Activated CD4-positive, alpha-beta T cell treated with anti-CD3 and anti-CD28 coated beads for 36 hours (primary cell): ENCODE measurements at places on chromosomes 7 and 10.
A peak's percentile ranks its signal among the peaks of the same experiment; 100 is the strongest.

- no peak overlapping the region for H3K4me3 ChIP-seq
- H3K36me3 ChIP-seq, result no peaks in the 10 kb centered on the region
- H3K27ac ChIP-seq, result no peak overlapping the region
- H3K27me3 ChIP-seq, result no peaks in the 10 kb centered on the region
These were observed 324.4 kb downstream of the BICC1 start for GRCh38 chr10:58836991-58837575.

DNA sequence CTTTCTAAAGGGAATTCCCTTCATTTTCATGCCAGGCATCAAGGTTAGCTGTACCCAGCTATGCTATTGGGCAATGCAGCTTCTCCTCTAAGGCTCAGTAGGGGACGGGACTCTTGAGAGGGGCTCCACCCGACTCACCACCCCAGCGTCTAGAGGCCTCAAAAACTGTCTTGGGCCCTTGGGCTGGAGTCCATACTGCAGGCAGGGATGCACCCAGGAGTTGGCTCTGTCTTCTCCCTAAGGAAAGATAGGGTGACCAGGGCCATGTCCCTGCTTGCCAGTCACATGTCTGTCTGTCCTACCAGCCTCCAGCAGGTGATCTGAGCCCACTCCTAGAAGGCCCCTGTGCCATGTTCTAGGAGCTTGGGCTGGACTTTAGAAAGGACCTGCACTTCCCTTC lies 1.2 kb downstream of the OPN4 start:
- no peak for DNase-seq
- H3K4me3 ChIP-seq, result no peak overlapping the region

- no peak overlapping the region for H3K27ac ChIP-seq
- no peak for DNase-seq
- H3K4me3 ChIP-seq, result no peak overlapping the region
- H3K27me3 ChIP-seq, result no peaks in the 10 kb centered on the region
- H3K4me1 ChIP-seq, result peaks cover 8% of the 10 kb centered on the region
These were observed 8.0 kb upstream of the EPHA1 start for GRCh38 chr7:143416565-143417149.

DNA sequence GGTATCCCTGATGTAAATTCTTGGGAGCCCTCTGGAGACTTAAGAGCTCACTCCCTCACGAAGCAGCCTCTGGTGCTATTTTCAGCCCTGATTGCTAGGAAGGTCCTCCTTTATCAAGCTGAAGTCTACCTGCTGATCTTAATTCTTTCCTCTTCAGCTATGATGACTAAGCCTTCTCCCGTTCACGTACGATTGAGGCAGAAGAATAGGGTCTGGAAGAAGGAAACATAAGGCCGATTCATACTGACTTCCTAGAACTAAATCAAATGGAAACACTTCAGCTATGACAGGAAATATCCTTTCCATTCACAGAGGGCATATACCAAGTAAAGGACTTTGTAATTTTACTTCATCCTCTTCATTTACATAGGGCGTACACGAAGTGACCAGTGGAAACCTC lies 107.0 kb downstream of the CPXM2 start:
- peaks cover 46% of the 10 kb centered on the region for H3K27me3 ChIP-seq
- no peak overlapping the region for H3K4me3 ChIP-seq
- no peak for DNase-seq
- no peak overlapping the region for H3K27ac ChIP-seq

DNA sequence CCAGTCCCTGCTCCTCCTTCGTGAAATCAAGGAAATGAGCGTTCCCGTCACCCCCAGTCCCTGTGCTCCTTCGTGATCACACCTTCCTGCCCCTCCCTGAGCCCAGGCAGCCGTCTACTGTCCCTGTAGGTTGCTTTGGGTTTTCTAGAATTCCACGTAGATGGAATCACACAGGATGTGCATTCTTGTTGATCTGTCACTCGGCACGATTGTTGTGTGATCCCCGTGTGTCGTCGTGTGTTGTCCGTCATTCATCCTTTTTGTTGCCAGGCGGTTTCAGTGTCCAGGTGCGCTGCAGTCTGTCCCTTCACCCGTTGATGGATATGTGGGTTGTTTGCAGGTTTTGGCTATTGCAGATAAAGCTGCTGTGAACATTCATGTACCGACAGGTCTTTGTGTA lies 9.4 kb downstream of the MTG1 start:
- peaks cover 59% of the 10 kb centered on the region for H3K36me3 ChIP-seq
- H3K27ac ChIP-seq, result no peak overlapping the region
- no peak for DNase-seq
- H3K4me1 ChIP-seq, result peaks cover 51% of the 10 kb centered on the region

DNA sequence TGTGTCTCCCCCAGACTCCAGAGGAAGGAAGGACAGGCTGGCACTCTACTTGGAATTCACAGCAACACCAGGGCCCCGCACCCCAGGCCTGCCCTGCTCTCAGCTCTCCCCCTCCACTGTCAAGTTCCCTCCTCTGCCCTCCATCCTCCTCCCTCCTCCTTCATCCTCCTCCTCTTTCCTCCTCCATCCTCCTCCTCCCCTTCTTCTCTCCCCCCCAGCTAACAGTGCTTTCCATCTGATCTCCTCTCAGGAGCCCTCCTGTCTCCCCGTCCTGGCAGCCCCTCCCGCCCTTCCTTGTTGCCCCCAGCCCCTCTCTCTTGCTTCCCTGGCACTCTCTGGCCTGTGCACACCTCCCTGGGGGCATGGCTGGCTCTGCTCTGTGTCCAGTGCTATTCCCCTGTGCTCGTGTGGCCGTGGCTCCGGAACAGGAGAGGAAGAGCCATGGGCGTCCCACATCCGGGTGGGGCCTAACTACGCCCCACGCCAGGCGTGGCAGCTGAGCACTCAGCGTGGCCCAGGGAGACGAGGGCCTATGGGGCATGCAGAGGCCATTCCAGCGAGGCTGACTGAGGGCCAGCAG lies 64.2 kb downstream of the PWWP2B start:
- no peaks in the 10 kb centered on the region for H3K36me3 ChIP-seq
- H3K4me1 ChIP-seq, result peaks cover 2% of the 10 kb centered on the region
- no peak overlapping the region for H3K4me3 ChIP-seq
- no peaks in the 10 kb centered on the region for H3K27me3 ChIP-seq
- peak; percentile 3 for DNase-seq

- no peaks in the 10 kb centered on the region for H3K4me1 ChIP-seq
- no peak overlapping the region for H3K27ac ChIP-seq
- no peak overlapping the region for H3K4me3 ChIP-seq
- H3K27me3 ChIP-seq, result no peaks in the 10 kb centered on the region
- H3K36me3 ChIP-seq, result no peaks in the 10 kb centered on the region
- no peak for DNase-seq
These were observed 167.7 kb downstream of the NXPH1 start for GRCh38 chr7:8601121-8601520.

DNA sequence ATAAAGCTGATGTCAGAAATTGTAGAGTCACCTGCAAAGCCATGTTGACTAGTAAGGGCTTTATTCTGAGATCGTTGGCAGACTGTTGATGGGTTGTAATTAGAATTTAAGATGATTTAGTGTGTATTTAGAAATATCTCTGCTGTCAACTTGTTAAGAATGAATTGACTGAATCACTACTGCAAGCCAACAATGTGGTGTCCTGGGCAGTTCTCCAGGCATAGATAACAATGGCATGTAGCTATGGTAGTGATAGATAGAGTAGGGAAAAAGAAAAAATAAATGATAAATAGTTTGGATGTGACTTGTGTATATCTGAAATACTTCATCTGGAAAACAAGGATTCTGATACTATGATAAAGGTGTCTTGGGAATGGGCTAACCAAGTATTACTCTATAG lies 640.2 kb downstream of the ARL4A start:
- no peaks in the 10 kb centered on the region for H3K4me1 ChIP-seq
- DNase-seq, result no peak
- H3K27ac ChIP-seq, result no peak overlapping the region
- no peaks in the 10 kb centered on the region for H3K36me3 ChIP-seq
- H3K4me3 ChIP-seq, result no peak overlapping the region

- peak within 1 kb of the TSS; percentile 99 for H3K4me3 ChIP-seq
- H3K4me1 ChIP-seq, result peaks cover 29% of the 10 kb centered on the region
- H3K27ac ChIP-seq, result peak within 1 kb of the TSS; percentile 97
- peak; percentile 96 for DNase-seq
- peaks cover 17% of the 10 kb centered on the region for H3K36me3 ChIP-seq
- H3K27me3 ChIP-seq, result peaks cover 6% of the 10 kb centered on the region
These were observed at the start of gene STK17A for GRCh38 chr7:43582503-43583423. STK17A (plus strand) TSS chr7:43583108; CDS start chr7:43583244, 136 bp downstream.

DNA sequence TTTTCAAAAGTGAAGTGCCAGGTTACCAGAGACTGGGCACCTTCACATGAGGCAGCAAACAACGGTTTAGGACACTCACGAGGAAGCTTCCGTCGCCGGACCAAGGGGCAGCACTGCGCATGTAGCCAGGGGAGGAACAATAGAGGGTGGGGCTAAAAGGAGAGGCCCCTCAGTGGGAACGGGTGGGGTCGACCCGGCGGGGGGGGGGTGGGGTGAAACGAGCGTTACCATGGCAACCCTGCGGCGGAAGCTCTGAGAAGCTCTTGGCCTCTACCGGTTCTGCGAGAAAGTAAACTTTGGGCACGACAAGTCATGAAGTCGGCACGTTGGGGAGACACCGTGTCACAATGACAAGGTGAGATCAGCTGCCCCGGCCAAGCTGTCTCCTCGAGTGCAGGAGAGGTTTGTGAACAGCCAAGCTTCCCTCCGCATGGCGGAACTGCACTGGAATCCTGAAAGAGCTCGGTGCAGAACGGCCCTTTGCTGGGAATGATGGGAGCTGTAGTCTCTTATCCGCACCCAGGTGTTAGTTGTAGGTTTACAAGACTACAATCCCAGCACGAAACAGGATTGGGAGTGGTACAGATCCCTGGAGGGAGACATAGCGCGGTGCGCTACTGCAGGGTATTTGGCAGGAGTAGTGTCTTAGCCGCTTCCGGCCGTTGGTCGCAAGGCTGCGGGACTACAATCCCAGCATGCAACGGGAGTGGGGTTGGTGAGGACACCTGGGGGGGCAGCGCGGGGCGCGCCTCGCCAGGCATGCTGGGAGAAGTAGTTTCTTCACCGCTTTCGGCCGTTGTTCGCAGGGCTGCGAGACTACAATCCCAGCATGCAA lies 72.8 kb upstream of the ZNF722 start:
- peaks cover 8% of the 10 kb centered on the region for H3K36me3 ChIP-seq
- H3K4me1 ChIP-seq, result peaks cover 16% of the 10 kb centered on the region
- DNase-seq, result peak; percentile 95
- no peaks in the 10 kb centered on the region for H3K27me3 ChIP-seq
- peak overlapping the region; percentile 87 for H3K4me3 ChIP-seq
- peak overlapping the region; percentile 93 for H3K27ac ChIP-seq

DNA sequence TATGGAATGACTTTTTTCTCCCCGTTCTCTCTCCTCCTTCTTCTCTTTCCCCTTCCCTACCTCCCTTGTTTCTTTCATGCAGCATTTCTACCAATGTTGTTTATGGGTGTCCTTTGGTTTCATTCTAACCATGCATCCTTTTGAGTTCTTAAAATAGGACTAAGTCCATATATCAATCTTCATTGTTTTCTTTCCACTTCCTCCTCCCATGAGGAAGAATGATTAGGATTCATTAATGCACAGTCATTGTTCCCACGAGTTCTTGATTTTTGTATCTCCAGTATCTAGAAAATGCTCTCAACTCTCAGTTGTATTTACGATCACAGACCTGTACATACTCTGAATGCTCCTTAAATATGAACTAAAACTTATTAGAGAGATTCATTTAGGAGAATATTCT lies 153.3 kb downstream of the LRRC4 start:
- no peak overlapping the region for H3K27ac ChIP-seq
- no peak overlapping the region for H3K4me3 ChIP-seq
- peaks cover 10% of the 10 kb centered on the region for H3K36me3 ChIP-seq

- no peak overlapping the region for H3K4me3 ChIP-seq
- peaks cover 7% of the 10 kb centered on the region for H3K4me1 ChIP-seq
- no peak overlapping the region for H3K27ac ChIP-seq
- peak; percentile 11 for DNase-seq
- H3K36me3 ChIP-seq, result no peaks in the 10 kb centered on the region
- H3K27me3 ChIP-seq, result no peaks in the 10 kb centered on the region
These were observed 339.8 kb downstream of the ABCA13 start for GRCh38 chr7:48511080-48511479.

DNA sequence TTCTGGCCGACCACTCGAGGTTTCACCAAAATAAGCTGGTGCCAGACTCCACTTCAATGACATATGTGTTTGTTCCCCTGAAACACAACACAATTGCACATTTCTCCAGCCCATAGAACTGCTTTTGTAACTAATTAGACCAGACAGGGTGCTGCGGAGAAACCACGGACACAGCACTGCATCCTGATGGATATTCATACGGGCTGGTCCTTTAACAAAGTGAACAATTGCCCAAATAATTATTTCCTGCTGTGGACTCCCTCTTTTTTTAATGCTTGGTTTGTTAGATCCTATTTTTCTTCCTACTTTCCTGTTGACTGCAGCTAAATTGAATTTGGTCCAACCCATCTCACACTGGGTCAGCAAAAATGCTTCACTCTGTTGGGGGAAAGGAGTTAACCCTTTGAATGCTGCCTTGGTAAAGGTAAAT lies 198.6 kb upstream of the BMPER start:
- no peak overlapping the region for H3K27ac ChIP-seq
- no peak overlapping the region for H3K4me3 ChIP-seq
- H3K36me3 ChIP-seq, result no peaks in the 10 kb centered on the region
- no peaks in the 10 kb centered on the region for H3K27me3 ChIP-seq
- H3K4me1 ChIP-seq, result no peaks in the 10 kb centered on the region

- DNase-seq, result peak; percentile 64
- peaks cover 3% of the 10 kb centered on the region for H3K36me3 ChIP-seq
- H3K4me3 ChIP-seq, result peak overlapping the region; percentile 96
- H3K4me1 ChIP-seq, result peaks cover 33% of the 10 kb centered on the region
- H3K27me3 ChIP-seq, result no peaks in the 10 kb centered on the region
These were observed 120.6 kb downstream of the LYZL1 start for GRCh38 chr10:29409241-29410054.

DNA sequence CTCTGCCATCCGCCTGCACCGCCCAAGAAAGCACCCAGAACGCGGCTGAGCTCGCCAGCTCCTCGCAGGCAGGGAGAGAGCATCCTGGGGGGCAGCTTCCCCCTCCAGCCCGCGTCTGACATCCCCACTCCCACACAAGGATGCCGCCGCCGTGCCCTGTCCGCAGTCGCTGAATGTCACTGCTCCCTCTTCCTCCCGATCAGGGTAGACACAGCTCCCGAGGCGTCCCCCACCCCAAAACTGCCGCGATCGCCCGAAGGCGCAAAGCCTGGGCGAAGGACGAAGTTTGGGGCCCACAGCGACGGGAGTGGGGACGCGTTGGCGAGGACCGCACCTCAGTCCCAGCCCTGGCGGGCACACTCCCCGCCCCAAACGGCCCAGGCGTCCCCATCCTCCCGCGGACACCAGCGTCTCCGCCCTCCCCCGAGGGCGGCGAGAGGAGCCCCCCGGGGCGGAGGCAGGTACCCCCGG lies 1.5 kb upstream of the KAT6B start:
- no peaks in the 10 kb centered on the region for H3K27me3 ChIP-seq
- H3K4me3 ChIP-seq, result peak overlapping the region; percentile 88
- peaks cover 58% of the 10 kb centered on the region for H3K4me1 ChIP-seq
- DNase-seq, result peak; percentile 64
- peaks cover 3% of the 10 kb centered on the region for H3K36me3 ChIP-seq
- H3K27ac ChIP-seq, result peak overlapping the region; percentile 91

GRCh38 chr7:4604456-4604940 lies 77.6 kb upstream of the FOXK1 start:
- no peak overlapping the region for H3K27ac ChIP-seq
- no peaks in the 10 kb centered on the region for H3K4me1 ChIP-seq
- no peaks in the 10 kb centered on the region for H3K36me3 ChIP-seq
- DNase-seq, result no peak

- peak overlapping the region; percentile 61 for H3K27ac ChIP-seq
- H3K36me3 ChIP-seq, result no peaks in the 10 kb centered on the region
- H3K4me3 ChIP-seq, result peak overlapping the region; percentile 51
- peaks cover 30% of the 10 kb centered on the region for H3K27me3 ChIP-seq
These were observed 574 bp upstream of the IL6 start for GRCh38 chr7:22726345-22726906.

GRCh38 chr10:15228426-15228825 lies 59.9 kb upstream of the NMT2 start:
- H3K4me1 ChIP-seq, result no peaks in the 10 kb centered on the region
- H3K27ac ChIP-seq, result no peak overlapping the region
- DNase-seq, result no peak
- no peaks in the 10 kb centered on the region for H3K27me3 ChIP-seq
